ENCODE measurements at places on chromosomes 11 and 22.

DNA sequence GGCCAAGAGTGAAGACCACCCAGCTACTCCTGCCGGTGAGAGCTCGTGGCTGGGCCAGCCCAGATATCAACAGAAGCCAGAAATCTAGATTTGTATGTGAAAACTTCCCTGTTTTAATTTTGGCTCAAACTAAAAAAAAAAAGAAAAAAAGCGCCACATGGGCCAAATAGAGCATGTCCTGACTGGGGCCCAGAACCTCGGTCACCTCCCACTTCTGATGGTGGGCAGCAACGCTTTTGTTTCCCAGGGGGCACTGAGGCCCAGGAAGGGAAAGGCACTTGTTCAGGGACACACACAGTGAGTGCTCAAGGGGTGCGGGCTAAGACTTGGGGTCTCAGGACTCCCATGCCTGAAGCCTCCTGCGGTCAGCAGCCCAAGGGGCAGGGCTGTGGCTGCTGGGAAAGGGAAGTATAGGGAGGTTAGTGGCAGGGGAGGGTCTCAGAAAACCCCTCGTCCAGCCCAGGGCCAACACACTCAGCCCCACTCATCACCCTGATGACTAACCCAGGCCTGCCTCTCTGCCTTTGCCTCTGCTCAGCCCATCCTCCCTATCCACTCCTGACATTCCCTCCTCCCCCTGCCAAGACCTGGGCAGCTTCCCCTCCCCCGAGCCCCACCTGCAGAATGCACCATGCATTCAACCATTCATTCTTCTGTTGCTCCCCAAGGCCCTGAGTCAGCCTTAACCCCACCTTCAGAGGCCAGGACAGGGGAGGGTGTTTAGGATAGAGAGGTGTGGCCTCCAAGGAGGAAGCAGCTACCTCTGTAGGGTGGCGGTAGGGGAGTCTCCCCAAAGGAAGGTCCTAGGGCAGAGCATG, 30.0 kb upstream of the TCF20 start:
- no peak for DNase-seq

DNA sequence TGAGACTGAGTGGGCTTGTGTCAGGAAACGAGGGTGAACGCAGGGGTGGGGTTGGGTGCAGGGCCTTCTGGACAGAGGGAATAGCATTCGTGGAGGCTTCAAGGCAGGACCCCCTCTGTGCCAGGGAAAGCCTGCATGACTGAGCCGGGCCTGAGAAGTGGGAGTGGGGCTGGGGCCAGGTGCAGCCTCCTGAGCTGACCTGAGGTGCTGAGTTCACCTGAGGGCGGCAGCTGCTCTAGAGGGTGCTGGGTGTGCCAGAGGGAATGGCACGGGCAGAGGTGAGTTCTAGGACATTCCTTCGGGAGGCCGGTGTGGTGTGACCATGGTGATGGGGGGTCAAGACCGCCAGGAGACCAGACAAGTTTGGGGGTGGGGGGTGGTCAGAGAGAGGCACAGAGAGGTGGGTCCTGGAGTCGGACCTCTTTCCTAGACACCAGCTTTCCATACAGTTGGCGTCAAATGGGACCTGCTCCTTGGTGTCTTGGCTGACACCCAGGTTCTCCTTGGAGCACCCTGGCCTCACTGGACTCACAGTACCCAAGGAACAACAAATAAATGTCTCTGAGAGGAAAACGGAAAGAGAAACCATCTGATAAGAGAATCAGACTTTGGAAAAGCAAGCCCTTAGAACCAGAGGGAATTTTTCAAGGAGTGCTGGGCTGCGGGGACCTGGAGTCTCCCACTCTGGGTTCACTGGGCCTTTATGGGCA, 7.7 kb downstream of the MPPED1 start:
- no peak for DNase-seq

DNA sequence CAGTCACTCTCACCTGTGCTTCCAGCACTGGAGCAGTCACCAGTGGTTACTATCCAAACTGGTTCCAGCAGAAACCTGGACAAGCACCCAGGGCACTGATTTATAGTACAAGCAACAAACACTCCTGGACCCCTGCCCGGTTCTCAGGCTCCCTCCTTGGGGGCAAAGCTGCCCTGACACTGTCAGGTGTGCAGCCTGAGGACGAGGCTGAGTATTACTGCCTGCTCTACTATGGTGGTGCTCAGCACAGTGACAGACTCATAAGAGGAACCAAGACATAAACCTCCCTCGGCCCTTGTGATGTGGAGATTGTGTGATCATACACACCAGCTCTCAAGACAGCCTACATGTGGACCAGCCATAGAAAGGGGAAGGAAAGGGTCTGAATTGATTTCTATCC, 113.3 kb downstream of the ZNF280B start:
- DNase-seq = no peak

- no peak for DNase-seq
These were observed 53.6 kb downstream of the NAV2 start for GRCh38 chr11:19766206-19766605.

DNA sequence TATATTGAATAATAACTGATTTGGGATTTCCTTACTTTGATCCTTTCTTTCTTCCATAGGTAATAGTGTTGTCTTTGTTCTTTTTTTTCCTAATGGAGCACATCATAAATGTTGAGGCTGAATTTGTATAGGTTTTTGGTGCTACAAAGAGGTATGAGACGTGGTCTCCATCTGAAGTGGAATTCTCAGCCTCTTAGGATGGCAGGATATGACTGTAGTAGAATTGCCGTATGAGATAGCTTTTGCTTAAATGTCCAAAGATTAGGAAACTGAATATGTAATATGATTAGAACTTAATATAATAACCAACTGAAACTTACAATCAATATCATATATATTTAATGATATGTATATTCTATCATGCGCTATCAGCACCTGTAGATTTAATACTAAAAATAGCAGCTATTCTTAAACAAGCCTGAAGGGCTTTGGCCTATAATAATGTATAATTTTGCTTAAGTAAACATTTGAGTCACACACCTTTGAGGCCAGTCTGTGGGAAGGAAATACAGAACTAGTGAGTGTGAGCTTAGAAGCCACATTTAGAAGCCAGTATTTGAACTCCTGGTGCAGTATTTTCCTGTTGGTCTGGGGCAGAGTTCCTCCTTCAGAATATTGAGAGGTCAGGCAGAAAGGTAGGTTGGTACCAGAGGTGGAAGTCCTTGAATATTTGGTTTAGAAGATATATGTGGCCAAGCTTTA, 62.6 kb downstream of the SWAP70 start:
- no peak for DNase-seq

DNA sequence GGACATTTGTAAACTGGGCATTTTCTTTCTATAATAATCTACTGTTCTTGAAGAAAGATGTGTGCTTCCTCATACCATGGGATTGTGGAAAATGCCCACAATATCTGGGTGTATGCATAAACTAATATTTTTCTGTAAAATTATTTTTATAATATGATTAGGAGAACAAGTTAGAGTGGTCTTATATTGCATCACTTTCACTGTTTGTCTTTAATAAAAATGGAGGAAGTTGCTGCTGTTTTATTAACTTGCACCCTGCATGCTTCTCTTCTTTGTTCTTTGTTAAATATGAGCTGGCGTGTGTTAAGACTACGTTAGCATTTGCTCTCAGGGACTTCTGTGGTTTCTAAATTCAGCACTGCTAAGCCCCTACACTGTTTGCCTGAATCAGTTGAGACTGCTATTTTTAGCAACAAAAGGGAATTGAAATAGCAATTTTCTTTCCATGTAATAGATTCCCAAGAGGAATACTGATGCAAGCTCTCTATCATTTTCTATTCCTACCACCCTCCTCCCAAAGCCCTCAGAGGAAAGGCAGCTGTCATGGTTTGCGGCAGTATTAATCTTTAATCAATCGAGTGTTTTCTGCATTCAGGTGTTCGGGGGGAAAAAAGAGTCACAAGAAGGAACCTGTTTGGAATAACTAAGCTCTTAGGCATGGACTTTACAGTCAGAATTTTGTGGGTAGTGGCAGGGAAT, 56.1 kb downstream of the HSD17B12 start:
- DNase-seq = no peak

DNA sequence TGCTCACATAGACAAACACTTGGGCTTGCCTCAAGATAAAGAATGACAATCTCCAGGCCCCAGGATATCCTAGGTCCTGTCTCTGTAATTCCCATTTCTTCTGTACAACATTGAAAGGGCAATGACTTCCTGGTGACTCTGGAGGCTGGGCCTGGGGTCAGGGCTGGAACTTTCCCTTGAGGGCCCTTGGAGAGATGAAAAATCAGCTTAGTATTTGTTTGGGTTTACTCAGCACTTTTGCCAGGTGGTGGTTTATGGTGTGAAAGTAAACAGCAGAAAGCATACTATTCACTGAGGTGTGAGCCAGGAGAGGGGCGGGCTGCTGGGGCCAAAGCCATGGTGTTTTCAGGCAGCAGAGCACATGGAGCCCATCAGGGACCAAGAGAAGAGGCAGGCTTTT, 214.7 kb upstream of the NARS2 start:
- peak; percentile 27 for DNase-seq

DNA sequence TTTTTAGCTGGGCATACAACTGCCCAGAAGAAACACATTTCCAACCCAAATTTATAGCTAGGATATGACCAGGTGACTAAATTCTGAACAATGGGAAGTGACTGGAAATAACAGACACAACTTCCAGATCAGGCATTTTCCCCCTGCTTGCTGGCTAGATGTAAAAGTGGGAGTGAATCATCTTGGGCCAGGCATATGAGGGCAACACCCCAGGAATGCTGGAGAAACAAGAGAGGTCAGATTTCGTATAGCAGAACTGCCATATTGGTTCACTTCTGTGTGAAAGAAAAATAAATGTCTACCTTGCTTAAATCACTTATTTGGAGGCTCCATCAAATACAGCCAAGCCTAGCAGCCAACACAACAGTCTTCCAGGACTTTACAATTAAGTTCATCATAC, 7.4 kb downstream of the ATL3 start:
- DNase-seq = no peak

DNA sequence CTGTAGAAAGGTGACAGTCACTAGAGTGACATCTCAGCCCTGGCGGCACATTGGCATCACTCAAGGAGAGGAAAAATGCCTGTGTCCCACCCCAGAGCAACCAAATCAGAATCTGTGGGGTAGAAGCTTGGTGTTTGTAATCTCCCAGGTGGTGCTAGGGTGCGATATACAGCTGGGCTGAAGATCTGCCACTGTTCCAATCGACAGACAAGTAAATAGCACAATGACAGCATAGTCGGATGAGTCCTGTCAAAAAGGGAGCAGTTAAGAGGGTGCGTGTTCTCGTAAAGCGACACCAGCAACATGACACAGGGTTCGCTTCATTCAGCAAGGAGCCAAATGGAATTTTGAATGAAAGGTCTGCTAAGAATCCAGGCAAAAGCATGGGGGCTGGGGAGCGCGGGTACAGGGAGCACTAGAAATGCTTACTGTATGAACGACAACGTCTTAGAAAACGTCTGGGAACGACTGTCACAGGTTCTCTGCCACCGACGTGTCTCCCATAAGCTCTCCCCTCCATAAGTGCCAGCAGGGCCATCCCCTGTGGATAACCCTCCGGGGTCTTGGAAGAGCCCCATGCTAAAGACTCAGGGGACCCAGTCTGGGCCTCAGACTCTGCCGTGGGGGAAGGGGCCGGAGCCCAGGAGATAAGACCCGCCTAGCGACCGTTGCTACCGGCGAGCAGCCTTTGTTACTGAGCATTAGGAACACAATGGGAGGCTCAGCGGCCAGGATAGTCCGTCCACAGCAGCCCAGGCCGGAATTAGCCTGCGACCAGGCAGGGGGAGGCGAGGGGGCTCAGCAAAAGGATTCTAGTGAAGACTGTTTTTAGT, 20.8 kb downstream of the ADA2 start:
- DNase-seq = no peak

DNA sequence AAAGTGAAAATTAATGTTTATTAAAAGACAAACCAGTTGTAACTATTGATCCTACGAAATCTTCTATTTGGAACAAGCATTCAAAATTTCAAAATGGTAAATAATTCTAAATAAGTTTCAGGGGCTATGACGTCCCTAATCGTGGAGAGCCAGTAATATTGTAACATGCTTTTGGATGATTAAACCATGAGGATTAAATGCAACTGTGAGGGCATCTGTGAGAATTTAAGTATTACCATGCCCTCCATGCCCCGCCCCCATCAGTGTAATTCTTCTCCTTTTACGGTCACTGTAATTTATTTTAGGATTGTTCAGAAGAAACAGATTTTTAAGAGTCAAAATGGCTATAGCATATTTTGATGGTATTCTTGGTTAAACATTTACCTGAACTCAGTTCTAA, 133.2 kb downstream of the APOL5 start:
- no peak for DNase-seq

DNA sequence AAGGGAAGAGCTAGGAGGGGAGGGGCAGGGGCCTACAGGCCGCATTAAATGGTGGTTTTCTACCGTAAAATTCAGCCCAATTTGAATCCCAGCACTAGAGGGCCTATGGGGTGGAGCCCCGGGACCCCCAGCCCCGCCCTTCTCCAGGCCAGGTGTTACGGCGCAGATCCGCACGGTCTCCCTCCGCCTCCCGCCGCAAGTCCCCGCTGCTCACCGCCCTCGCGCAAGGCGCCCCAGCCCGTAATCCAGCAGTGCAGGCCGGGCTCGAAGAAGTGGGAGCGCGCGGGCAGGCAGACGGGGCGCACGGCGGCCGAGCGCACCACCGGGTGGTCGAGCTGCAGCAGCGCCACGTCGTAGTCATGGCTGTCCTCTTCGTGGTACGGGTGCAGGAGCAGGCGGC, 17.3 kb downstream of the KCTD17 start:
- no peak for DNase-seq

DNA sequence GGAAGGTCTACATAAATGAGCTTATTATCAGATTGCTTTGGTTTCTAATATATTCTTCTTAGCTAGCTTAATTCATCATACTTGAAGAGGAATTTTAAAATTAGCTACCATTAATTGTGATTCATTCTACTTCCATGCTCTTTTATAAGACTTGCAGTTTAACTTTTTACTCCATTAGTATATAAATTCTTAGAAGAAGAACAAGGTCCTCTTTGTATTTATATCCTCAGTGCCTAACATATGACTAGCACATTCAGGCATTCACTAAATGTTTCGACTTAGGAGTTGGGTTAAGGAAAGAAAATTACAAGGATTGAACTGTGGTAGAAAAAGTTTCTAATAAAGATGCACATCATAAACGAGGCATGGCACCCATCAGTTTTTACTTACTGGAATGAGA, 1135.5 kb downstream of the JRKL start:
- DNase-seq = no peak

DNA sequence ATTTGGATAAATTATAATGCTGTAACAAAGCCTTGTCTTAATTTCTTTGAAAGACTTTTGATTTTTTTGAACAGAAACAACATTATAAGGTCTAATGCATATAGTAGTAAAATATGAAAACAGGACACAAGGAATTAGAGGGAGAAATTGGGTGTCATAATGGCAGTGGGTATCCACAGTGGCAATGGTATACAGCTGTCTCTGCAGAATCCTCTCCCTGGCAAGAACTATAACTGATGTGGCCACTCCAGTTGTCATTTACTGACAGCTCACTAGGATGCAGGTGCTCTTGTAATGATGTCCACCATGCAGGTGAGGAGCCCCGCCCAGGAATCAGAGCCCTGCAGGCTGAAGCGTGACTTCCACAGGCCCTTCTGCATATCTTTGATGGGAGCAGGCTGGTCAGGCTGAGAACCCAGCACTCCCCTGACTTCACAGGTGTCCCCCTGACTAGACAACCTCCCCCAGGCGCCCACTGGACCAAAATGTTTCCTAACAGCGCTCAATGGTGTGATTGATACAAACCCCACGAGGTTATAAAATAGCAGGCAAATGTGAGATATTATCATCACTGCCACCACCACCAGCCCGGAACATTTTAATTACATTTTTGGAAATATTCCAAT, 32.8 kb upstream of the SERPIND1 start:
- no peak for DNase-seq

Data from NCI-H345 (cell line).